ENCODE measurements at places on chromosomes 5 and 9. TPM values are rescaled to one million over a fixed set of nuclear protein-coding genes. Genes with fewer than 3 reads are reported as not detected.

The CNTNAP3 gene
- total RNA-seq, result not detected

The HTR1A gene
- not detected for total RNA-seq

The STPG3 gene
- not detected for total RNA-seq

The PAX5 gene
- not detected for total RNA-seq

DNA sequence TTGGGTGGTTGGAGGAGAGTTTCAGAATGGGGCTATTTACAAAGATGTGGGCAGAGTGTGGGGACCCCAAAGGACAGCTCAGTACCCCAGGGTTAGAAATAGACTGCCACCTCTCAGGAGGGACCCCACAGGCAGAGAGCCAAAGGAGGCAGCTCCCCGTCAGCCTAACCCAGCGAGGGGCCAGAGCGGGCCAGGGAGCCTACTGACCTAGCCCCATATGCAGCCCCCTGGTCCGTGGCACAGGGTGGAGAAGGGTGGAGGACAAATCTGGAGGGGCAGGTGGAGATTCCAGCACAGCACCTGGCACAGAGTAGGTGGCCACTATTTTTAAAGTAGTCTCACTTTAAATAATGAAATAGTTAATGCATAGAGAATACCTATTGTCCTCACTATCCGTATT, 67.2 kb upstream of the ANGPTL2 start:
- DNase-seq, result no peak

DNA sequence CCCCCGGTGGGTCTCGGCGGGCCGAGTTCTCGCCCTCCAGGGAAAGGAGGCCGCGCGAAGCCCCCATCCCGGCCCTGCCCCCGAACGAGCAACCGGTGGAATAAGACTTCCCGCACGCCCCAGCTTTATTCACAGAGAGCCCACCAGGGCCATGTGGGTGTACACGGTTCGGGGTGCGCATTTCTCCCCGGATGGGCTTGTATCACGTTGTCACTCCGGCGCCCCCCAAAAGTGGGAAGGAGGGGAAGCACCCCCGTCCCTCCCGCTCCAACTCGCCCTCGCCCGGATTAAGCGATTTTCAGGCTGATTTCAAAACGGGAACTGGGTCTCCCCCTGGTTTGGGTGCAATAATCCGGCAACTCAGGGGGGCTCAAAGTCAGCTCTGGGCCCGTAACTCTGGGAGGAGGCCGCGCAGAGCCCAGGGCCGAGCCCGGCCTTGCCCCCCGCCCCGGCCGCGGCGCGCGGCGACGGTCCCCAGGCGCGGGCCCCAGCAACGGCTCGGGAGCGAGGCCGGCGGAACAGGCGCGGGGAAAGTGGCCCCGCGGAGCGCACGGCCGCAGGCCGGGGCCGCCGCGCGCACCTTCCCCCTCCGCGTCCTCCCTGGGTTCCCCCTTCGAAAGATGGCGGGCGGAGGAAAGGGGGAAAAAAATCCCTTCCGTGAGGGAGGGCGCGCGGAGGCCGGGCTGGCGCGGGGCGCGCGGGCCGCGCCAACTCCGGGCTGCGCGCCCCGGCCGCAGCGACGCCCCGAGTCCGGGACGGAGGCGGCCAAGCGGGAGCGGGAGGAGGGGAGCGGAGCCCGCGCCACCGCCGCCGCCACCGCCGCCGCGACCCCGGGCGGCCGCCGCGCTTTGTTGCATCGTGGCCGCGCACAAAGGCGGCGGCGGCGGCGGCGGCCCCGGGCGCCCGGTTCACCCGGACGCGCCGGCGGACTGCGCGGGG, 644 bp downstream of the BRD3 start:
- no peak for DNase-seq

DNA sequence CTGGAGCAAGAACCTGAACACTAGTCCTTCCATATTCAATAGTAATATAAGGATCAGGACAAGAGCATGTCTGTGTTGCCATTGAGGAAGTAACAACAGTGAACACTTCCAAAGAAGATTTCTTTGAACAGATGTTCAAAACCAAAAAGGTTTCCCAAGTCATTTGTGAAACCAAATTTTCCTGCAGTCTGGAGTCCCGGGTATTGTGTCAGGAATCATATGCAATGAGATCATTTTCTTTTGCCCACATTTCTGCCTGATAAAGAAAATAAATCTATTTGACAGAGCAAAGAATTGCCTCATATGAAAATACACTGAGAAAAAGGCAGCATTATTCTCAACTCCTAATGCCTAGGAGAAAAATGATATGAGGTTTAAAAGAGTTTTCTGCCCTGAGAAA, 151.7 kb downstream of the SNX18 start:
- DNase-seq, result no peak

GRCh38 chr5:123814801-123815470, 303.0 kb downstream of the CSNK1G3 start:
- DNase-seq, result no peak

DNA sequence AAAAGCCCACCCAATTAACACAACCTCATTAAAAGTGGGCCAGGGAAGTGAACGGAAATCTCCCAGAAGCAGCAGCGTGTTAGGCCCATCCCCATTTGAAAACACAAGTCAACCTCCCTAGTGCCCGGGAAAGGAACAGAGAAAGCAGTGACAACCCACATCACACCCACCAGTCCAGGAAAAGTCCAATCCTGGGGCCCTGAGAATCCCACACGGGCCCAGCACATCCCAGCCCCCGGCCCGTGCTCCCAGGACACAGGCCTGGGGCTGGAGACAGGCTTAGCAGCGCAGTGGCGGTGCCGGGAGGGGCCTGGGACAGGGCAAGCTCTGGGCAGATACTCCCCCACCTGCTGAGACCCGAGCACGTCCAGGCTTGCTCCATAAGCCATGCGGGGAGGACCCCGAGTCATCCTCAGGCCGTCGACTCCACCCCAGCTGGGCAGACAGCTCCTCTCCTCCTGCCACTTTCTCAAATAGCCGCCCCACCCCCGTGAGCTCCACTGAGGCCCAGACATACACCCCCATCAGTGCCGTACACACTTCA, 101.0 kb downstream of the KCNT1 start:
- no peak for DNase-seq

DNA sequence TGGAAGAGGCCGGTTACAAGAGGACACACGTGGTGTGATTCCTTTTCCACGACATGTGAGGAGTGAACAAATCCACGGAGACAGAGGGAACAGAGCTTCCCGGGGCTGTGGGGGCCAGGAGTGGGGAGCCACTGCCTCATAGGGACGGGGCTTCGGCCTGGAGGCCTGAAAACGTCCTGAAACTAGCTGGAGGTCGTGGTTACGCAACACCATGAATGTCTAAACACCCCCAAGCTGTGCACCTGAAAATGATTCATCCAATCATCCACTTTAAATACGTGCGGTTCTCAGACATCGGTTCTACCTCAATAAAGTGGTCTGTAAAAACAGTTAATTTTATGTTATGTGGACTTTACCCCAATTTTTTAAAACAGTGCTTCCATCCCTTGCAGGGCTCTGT, 65.3 kb upstream of the PPP1R26 start:
- no peak for DNase-seq

DNA sequence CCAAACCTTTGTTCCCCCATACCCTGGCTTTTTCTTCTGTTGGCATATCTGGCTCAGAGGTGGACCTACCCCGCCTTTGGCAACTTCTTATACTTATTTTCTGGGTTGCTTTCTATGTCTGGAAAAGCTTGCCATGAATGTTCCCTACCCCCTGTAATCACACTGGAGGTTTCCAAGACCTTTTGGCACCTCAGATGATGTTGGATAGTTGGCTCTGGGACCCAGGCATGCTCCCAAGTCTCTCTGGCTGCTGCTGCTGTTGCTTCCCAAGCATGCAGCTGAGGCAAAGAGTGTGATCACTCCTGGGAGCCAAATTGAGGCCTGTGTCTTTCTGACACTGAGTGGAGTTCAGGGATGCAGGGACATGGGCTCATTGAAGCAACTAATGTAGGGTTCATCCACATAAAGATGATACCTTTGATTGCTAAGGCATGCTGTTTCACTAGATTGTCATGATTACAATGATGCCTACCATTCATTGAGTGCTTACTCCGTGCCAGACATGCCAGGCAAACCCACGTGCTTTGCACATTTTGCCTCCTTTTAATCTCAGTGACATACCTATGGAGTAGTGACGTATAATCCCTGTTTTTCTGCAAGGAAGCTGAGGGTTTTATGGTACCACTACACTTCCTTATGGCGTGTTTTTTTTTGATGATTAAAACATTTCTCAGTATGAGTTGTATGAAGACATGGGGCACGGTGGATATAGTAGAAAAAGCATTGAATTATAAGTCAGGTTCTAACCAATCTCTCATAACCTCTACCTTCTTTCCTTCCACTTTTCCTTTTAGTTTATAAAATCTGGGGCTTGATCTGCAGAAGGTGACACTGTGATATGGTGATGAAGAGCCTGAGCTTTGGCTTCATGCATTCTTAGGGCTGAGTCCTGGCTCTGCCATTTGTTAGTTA, 73.1 kb downstream of the ARHGAP26 start:
- DNase-seq, result no peak

DNA sequence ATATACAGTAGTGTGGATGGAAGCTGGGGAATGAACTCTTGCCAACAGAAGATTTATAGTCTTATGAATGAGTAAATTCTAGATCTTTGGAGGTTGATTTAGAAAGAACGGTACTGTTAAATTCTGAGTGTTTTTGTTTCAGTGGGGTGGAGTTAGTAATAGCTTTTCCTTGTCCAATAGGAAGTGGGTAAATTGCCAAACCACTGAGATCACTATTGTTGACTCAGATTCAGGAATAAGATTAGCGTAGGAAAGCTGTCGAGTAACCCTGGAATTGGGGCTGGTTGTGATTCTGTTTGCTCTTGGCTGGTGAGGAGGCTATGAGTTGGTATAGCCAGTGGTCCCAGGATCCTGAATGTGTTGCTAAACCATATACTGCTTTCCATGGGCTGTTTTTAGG, 155.6 kb downstream of the ARHGAP26 start:
- no peak for DNase-seq

- DNase-seq, result no peak
These were observed 368.8 kb upstream of the SPATA31A5 start for GRCh38 chr9:60545346-60545877.
